Fibroblast of pulmonary artery (primary cell): ENCODE measurements at places on chromosomes 12 and 14.

DNA sequence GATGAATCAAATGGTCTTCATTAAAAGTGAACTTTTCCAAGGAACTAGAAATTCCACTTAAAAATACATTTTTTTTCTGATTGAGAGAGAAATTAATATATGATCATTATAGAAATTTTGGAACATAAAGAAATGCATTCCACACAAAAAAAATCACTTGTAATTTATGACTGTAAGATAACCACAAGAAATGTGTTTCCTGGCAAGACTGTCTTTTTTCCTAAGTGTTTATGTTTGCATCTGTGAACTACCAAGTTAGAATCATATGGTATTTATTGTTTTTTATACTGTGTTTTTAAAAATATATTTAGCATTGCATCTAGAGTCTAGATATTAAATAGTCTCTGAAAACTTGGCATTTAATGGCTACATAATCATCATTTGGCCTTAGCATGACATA is 726.8 kb downstream of the BCL11B start:
- DNase-seq: no peak

DNA sequence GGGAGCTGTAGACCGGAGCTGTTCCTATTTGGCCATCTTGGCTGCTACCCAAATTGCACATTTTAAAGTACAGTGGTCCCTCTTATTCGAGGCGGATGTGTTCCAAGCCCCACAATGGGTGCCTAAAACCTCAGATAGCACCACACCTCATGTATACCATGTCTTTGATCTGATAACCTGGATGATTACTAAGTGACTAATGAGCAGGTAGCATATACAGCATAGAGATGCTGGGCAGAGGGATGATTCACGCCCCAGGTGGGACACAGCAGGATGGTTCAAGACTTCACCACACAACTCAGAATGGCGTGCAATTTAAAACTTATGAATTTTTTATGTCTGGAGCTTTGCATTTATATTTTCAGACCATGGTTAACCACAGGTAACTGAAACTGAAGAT is 255.0 kb downstream of the AKAP6 start:
- DNase-seq: no peak

GRCh38 chr14:52740751-52741150 is 10.8 kb downstream of the STYX start:
- DNase-seq: peak; percentile 10

DNA sequence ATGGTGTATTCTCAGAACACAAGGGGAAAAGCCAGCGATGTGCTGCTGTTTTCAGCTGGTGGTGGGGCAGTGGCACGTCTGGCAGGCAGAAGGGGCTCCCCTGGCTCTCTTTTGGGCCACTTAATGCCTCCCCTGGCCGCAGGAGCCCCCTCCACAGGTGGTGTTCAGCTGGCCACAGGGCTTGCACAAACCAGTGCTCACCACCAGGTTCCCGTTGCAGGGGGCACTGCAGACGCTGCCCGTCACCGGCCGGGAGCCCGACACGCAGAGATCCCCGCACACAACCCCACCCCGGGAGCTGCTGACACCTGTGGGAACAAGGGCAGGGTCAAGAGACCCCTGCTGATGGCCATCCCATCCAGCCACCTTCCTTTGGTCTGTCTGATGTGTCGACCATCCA is 6.7 kb downstream of the KRT83 start:
- no peak for DNase-seq

GRCh38 chr14:39169541-39169900 is 612 bp downstream of the TRAPPC6B start:
- no peak for DNase-seq

- DNase-seq: no peak
These were observed 312.3 kb upstream of the E2F7 start for GRCh38 chr12:77377622-77378021.

GRCh38 chr14:69355607-69356281 is 42.4 kb downstream of the ERH start:
- peak; percentile 59 for DNase-seq

DNA sequence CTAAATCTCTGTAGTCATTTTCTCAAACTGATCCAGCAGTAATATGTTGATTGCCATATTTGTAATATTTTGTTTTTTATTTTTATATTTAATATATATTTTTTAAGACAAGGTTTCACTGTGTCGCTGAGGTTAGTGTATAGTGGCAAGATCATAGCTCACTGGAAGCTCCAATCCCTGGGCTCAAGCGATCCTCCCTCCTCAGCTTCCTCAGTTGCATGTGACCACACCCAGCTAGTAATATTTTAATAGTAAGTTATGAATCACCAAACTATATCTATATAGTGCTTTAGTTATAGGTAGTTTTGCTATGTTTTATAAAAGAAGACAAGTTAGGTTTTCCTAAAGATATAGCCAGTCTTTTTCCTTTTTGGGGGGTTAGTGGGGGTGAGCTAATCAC is 22.0 kb upstream of the LRIG3 start:
- no peak for DNase-seq

GRCh38 chr14:25053585-25053984 is 3.6 kb upstream of the STXBP6 start:
- no peak for DNase-seq

GRCh38 chr12:124493809-124494750 is 73.3 kb downstream of the NCOR2 start:
- peak; percentile 60 for DNase-seq

DNA sequence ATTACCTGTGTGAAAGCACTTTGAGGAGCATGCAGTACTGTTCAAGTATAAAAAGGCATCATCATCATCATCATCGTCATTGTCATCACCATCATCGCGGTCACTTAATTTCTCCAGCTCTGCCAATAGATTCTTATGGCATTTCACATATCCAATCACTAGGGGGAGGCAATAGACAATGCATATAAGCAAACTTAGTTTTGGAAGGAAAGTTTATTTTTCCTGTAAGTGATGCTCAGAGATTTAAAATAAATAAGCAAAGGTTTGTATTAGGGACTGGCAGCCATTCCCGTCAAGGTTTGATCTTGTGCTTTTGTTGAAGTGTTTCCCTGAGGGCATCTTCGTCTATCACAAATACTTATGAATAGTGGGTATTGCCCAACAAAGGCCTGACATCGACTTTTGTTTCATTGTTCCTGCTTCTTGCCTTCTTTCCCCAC is 127.4 kb downstream of the KTN1 start:
- peak; percentile 77 for DNase-seq

DNA sequence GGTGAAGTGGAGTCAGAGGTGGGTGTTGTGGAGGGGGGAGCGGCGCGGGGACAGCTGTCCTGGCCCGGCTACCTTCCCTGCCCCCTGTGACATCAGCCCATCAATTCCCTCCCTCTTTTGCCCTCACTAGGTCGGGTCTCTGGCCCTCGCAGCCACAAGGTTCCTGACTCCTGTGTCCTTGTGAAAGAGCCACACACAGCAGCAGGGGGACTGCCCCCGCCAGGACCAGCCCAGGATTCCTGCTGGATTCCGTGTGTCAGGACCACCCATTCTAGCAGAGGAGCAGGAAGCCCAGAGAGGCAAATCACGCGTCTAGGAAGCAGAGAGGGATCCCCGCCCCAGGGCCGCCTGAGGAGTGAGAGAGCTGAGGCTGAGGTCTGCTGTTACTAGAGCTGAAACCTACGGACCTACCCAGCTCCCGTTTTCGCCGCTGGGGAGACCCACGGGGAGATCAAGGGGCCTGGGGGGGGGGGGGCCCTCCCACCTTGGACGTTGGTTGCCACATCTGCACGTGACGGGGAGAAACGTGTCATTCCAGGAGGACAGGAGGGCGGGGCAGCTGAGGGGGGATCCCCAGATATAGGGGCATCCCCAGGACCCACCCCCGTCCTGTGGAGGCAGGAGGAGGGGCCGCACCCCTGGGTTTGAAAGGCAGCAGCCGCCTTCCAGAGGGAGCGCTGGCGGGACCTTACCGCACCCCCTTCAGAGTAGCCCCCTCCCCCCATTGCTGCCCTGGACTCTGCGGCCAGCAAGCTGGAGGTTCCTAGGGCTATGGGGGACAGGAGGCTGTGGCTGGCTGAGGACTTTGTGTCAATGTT is 12.5 kb upstream of the INF2 start:
- DNase-seq: no peak

DNA sequence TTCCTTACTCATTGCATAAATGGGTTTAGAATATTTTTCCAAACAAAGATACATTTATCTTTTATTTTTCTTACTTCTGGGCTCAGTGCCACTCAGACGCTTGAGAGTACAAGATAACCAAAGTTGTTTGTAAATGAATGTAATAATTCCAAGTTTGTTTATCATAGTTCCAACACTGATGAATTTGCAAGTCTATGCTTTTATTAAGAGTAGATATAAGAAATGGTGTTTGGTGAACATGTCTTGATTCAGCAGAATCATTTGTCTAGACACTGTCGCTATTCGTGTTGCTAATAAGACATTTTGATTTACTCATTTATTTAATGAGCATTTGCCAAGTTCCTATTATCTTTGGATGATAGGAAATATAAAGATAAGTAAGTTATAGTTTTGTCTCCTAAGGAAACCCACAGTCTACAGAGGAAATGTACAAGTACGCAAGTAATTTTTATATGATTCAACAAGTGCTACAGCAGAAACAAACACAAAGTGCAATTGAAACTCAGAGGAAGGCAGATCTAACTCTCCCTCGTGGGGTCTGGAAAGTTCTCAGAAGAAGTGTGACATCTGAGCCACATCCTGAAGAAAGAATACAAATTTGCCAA is 132.8 kb upstream of the FSCB start:
- DNase-seq: peak; percentile 41

DNA sequence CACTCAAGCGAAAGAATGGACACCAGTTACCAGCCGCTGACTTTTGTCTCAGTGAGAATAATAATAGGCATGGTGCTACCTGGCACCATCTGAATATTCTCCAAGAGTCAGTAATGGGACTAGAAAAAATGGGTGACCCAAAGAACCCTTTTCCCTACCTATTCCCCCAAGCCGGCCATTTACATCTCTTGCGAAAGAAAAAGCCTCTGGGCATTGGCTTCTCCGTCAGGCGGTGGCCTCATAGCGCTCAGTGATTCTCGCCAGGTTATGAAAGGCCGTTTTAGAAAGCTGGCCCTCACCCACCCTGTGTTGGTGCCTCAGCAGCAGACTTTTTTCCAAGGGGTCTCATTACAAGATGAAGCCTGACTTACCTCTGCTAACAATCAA is 523 bp upstream of the SLC6A15 start:
- DNase-seq: peak; percentile 39

DNA sequence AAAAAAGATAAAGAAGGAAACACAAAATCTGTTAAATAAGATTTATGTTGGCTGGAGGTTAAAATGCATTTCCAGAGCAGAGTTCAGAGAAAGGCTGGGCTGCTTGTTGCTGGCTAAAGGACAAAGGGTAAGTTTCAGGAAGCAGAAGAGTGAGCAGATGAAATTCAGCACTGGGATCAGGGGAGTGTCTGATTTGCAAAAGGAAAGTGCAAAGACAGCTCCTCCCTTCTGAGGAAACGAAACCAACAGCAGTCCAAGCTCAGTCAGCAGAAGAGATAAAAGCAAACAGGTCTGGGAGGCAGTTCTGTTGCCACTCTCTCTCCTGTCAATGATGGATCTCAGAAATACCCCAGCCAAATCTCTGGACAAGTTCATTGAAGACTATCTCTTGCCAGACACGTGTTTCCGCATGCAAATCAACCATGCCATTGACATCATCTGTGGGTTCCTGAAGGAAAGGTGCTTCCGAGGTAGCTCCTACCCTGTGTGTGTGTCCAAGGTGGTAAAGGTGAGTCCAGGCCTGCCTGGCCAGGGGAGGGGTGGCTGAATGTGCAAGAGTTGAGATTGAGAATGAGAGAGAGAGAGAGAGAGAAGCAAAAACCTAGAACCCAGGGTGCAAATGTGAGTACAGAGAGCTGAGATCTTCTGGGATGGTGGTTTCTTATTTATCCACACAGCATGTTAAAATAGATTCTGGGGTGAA is at the start of gene OAS1:
Gene OAS1 (plus strand): TSS at position 251 of the 703 bp plus-strand sequence. CDS start 78 bp downstream, at position 329.
- peak; percentile 48 for DNase-seq

DNA sequence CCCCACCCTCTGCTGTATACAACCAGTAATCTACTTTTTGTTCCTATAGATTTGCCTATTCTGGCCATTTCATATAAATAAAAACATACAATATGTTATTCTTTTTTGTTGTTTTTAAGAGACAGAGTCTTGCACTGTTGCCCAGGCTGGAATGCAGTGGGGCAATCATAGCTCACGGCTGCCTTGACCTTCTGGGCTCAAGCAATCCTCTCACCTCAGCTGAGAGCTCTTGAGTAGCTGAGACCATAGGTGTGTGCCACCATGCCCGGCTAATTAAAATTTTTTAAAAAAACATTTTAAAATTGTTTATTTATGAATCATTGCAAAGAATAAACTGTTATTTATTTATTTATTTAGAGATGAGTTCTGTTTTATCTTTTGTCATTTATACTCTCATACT is 11.6 kb downstream of the PTGR2 start:
- DNase-seq: no peak

GRCh38 chr14:88048351-88048750 is 43.4 kb downstream of the GPR65 start:
- no peak for DNase-seq
